ENCODE measurements at places on chromosomes 3 and 15.
A peak's percentile ranks its signal among the peaks of the same experiment; 100 is the strongest.

DNA sequence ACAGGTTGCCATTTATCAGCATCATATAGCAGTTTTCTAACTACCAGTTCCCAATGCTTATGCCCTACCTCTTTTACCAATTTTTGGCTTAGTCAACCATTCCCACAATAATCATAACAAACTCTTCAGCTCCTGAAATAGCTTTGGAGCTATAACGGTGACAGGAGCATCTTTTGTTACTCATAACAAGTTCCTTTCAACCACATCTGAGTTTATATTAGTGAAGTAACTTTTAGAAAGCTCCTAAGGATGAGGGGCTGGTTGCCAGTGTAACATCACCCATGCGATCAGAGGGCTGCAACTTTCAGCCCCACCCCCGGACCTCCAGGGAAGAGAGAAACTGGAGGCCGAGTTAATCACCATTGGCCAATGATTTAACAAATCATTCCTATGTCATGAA is 495.3 kb upstream of the RASGRP1 start:
- no peak for DNase-seq

- peak; percentile 82 for DNase-seq
Measured at GRCh38 chr15:29143909-29144635, 125.5 kb downstream of the NSMCE3 start.

GRCh38 chr3:119598410-119599098 is 869 bp downstream of the PLA1A start:
- no peak for DNase-seq

- no peak for DNase-seq
Measured at GRCh38 chr3:10609134-10609533, 103.7 kb upstream of the ATP2B2 start.

GRCh38 chr15:33369941-33370622 is 59.3 kb downstream of the RYR3 start:
- no peak for DNase-seq

DNA sequence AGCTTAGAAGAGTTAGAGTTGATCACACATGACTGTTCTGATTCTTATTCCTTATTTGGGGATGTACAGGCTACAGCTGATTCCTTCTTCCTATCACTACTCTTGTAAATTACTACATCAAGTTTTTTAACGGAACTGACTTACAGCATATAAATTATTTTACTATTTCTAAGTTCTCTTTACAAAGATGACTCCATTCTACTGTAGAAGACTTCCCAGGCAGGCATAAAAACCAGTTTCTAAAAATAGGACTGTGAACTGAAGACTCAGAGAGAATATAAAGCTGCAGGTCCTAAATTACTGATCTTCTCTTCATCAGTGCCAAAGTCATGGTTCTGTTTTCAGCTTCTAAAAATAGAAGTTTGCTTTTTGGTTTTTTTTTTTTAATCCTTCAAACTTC is 38.9 kb downstream of the ANO10 start:
- peak; percentile 69 for DNase-seq

- no peak for DNase-seq
Measured at GRCh38 chr15:33150971-33151370, 43.5 kb downstream of the FMN1 start.

DNA sequence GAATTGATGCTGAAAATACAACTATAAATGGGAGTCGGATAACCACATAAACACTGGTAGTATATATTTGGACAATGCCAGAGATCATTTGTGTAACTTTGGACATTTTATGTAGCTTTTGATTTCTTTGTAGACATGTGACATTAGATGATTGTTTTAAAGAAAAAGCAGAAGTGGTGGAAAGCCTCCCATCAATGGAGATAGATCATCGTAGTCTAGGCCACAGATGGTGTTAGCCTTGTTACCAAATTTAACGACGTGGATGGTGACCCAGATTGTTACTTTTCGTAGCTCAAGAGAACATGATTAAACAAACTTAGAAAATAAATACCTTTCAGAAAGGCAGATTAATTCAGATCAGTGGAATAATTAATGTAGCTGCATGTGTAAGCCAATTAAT is 8.8 kb downstream of the CACNA1D start:
- no peak for DNase-seq

DNA sequence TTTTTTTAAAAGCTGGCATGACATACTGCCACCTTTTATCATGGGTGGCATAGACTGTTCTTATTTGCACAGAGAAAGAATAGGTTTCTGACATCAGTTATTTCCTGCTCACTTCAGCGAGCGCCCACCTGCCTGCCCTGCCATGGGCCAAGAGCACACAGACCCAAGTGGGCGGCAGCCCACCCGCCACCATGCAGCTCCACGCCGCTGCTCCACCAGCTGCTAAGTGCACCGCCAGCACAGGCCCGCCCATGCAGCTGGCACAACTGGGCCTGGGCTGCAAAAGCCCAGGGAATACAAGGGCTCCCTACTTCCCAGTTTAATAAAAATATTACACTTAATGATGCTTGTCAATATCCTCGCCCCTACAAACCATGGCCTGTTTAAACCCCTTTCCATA is 15.4 kb downstream of the ZNF148 start:
- no peak for DNase-seq

DNA sequence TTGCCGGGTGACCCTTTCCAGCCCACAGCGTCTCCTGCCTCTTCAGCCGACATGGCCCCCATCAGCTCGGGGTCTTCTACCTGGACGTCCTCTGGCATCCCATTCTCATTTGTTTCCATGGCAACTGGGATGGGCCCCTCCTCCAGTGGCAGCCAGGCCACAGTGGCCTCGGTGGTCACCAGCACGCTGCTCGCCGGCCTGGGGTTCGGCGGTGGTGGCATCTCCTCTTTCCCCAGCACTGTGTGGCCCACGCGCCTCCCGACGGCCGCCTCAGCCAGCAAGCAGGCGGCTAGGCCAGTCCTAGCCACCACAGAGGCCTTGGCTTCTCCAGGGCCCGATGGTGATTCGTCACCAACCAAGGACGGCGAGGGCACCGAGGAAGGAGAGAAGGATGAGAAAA is 170.2 kb downstream of the FEZF2 start:
- DNase-seq = no peak

GRCh38 chr15:88627463-88627862 is 6.3 kb downstream of the AEN start:
- DNase-seq = no peak

DNA sequence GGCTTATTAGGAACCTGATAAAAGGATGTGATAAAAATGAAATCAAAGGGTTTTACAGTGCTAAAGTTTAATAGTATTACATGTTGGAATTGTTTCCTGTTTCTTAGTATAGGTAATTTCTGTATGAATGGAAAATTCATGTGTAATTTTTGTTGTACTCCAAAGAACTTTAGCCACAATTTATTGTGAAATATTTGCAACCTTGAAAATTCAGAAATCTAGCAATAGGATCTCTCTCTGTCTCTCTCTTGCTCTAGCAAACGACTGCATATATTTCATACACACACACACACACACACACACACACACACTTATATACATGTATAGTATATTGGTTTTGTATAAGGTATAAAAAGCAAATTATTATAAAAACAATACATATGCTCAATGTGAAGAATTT is 59.6 kb downstream of the PIAS1 start:
- no peak for DNase-seq

DNA sequence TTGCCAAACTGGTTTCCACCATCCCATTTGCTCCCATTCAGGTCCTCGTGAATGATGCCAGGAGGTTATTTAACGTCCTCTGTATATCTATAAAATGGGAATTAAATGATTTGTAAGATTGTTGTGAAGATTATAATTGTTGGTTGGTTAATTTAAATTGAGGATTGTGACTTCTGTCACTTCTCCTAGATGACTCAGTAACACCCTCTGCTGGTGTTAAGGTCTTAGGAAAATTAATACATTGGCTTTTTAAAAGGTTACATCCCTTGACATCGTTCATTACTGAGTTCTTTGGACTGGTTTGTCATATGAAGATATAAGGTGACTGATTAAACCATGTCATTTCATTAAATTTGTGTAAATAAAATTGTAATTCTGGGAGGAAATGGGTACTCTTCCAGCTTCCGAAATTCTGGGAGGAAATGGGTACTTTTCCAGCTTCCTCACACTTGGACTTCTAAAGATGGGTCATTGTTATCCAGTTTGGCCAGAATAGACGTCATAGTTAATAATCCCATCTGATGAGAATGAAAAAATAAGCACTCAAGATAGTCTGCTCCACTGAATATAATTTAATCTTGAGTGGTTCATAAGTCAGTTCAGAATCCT is 33.3 kb upstream of the PAQR5 start:
- peak; percentile 50 for DNase-seq

DNA sequence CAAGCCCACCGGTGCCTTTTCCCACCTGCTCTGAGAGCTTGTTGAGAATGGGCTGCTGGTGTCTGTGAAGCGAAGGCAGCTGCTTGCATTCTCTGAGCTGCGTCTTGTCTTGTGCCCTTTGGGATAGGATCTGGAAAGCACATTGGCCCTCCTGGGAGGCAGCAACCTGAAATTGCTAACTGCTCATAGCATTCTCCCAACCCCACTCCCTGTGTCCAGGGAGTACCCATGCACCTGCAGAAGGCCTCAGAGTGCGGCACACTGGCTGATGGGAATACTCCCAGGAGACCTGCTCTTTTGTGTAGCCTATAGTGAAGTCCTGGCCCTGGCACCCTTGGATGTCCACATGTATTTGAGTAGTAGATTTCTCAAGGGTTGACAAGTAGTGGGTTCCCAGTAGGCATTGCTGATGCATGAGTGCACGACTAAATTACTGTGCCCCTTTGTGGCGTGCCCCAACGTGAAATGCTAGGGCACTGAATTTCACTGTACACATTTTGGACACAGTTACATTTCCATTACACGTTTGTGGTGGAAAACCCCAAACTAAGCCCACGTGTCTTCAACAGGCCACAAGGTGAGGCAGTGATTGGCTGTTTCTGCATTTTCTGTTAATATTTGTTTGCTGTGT is 3.7 kb downstream of the EPHB1 start:
- DNase-seq = no peak

- no peak for DNase-seq
Measured at GRCh38 chr15:49986326-49986725, 132.7 kb downstream of the ATP8B4 start.

GRCh38 chr3:98536456-98537017 is 4.8 kb downstream of the GPR15 start:
- no peak for DNase-seq
